Stimulated activated CD4-positive, alpha-beta T cell treated with anti-CD3 and anti-CD28 coated beads, Interleukin-1b, Interleukin-23, amount 100 ng/mL, for 1 hour (primary cell): ENCODE measurements at places on chromosomes 4 and X.

GRCh38 chr4:13844740-13845139, 217.2 kb upstream of the BOD1L1 start:
- no peak for DNase-seq

DNA sequence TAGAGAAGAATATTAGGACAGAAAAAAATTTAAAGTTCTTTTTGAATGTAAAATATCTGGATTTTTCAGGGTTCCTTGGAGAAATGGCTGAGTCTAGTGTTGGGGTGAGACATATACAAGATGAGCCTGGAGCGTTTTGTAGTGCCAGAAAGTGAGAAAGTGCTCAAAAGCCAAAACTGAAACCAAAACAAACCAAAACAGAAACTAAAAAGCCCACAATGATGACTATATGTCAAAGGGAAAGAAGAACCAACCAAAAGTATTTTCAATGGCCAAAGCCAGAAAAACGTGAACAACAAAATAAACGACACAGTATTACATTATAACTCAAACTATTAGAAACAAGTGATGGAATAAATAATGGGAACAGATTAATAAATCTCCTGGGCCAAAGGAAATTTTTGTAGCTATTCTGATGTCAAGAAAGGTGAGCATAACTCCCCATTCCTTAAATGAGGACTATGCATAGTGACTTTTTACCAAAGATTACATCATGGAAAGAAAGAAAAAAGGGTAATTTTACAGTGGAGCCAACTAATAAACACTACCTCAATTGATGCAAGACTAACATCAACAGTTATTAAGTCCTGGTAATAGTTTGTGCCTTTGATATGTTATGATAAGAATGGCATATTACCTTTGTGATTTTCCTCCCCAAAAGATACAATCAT, 1137.6 kb downstream of the C4orf33 start:
- no peak for DNase-seq

GRCh38 chr4:140851032-140851636, 94.9 kb upstream of the TBC1D9 start:
- no peak for DNase-seq

- no peak for DNase-seq
These were observed 19.7 kb downstream of the ANTXR2 start for GRCh38 chr4:80053140-80053910.

GRCh38 chr4:89119836-89120235, 8.5 kb downstream of the TIGD2 start:
- DNase-seq = no peak

- no peak for DNase-seq
These were observed 1.6 kb downstream of the APBB2 start for GRCh38 chr4:41212616-41213203.

DNA sequence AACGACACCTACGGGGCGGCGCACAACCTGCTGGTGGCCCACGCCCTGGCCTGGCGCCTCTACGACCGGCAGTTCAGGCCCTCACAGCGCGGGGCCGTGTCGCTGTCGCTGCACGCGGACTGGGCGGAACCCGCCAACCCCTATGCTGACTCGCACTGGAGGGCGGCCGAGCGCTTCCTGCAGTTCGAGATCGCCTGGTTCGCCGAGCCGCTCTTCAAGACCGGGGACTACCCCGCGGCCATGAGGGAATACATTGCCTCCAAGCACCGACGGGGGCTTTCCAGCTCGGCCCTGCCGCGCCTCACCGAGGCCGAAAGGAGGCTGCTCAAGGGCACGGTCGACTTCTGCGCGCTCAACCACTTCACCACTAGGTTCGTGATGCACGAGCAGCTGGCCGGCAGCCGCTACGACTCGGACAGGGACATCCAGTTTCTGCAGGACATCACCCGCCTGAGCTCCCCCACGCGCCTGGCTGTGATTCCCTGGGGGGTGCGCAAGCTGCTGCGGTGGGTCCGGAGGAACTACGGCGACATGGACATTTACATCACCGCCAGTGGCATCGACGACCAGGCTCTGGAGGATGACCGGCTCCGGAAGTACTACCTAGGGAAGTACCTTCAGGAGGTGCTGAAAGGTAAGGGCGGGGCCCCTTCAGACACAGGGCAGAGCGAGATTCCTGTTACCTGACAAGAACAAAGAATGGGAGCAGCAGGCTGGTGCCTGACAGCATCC, 11.7 kb downstream of the RPL9 start:
- DNase-seq = no peak

DNA sequence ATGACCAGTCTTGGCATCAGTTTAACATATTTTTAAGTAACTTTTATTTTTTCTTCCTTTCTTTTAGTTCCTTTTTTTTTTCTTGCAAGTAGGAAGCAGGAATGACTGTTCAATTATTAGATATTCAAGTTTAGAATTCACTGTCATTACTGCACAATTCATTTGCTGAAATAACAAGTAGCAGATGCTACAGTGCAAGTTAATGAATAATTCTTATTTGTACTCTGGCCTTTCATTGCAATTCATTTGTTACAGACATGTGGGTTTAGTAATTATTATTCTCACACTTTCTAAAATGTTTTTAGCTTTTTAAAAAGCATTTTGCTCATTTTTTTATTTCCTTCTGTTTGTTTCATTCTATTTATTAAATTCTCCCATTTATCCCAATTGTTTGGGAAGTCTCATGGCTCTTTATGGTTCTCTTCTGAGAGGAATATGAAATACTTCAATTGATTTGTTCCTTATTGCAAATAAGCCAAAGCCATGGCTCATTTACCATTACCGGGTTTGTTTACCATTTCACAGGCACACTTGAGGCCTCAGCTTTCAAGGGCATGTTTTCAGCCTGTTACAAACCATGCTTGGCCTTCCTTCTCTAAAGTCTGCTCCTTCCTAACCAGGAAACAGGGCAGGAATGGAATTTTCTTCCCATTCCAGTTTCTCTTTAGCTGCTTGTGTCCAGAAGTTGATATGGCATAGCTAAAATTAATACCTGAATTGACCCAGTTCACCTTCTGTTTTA, 4.6 kb upstream of the DCAF4L1 start:
- no peak for DNase-seq

GRCh38 chrX:8033175-8033574, 106.0 kb upstream of the PNPLA4 start:
- DNase-seq = no peak

- DNase-seq = no peak
These were observed 463.5 kb downstream of the NKX6-1 start for GRCh38 chr4:84035568-84035967.

DNA sequence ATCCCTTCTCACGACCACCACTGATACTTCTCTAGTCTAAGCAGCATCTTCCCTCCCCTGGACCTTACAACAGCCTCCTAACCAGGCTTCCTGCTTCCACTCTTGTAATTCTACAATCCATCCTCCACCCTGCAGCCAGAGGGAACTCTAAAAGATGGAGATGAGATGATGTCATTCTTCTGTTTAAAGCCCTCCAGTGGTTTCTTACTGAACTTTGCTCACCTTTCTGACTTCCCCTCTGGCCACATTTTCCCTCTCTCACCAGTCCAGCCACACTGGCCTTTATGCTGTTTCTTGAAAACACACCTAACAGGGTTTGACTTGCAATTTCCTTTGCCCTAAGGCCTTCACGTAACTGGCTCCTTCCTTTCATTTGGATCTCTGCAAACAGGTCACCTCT, 191.4 kb upstream of the NHS start:
- DNase-seq = no peak

- no peak for DNase-seq
These were observed 20.7 kb downstream of the ARHGAP24 start for GRCh38 chr4:85495621-85496020.

- DNase-seq = no peak
These were observed 139.0 kb downstream of the ADAMTS3 start for GRCh38 chr4:72430050-72430449.

DNA sequence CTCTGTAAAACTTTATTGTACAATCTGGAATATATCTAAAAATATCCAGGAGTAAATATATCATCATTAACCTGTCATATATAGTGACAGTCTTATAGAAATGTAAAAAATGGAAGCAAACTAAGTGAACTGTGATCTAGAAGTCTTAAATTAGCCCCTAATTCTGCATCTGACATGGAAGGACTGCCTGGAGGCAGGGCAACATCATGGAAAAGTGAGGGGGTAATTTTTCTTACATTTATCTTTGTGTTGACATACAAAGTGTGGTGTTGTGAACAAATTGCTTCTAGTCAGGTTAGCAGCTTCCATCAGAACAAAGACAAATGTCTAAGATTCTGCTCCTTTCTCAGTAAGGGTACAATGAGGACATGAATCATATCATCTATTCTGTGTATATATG, 186.3 kb downstream of the C4orf33 start:
- no peak for DNase-seq

GRCh38 chrX:10598540-10598939, 21.8 kb downstream of the MID1 start:
- DNase-seq = no peak

- no peak for DNase-seq
These were observed 62.5 kb downstream of the RGS12 start for GRCh38 chr4:3355266-3355748.

DNA sequence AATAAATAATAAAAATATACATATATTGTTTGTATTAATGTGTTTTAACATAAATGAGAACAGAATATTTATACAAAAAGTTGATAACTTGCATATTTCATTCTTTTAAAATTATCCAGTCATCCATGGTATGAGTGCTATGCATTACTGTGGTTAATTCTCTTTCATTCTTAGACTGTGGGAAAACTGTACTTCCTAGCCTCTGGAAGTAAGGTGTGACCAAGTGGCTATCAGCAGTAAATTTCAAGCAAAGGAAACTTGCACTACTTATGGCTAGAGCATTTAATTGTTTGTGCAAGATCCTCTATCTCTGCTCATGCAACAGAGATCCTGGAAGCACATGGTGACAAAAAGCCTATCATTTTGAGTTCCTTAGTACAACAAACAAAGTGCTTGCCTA, 1054.5 kb upstream of the PABPC4L start:
- DNase-seq = no peak

GRCh38 chr4:168710353-168710946, 213.6 kb downstream of the PALLD start:
- DNase-seq = no peak

DNA sequence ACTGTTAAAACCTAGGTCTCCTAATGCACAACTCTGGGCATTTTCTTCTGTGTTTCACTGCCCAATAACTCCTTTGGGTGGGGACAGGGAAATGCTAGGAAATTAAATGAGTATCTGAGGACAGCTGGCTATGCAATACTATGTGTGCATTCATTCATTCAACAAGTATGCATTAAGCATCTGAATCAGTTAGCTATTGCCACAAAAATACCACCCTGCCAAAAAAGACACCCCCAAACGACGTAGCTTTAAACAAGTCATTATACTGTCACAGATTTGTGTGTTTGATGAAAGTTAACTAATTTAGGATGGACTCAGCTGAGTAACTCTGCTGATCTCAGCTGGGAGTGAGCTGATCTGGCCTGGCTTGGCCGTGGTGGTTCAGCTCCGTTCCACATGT, 29.8 kb upstream of the PTCHD1 start:
- DNase-seq = no peak

DNA sequence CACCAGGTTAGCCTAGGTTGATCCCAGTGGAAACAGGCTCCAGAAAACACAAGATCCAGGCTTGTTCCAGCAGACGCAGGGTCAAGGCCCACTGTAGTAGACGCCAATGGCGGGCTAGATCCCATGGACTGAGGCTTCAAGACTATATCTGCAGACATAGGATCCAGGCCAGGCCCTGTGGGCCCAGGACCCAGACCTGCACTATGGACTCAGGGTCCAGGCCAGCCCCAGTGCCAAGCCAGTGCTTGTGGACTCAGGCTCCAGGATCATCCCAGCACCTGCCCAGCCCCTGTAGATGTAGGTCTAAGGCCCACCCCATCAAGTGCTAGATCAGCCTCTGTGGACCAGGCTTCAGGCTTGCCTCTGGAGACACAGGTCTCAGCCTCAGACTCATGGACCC, 300.9 kb downstream of the CHIC1 start:
- DNase-seq = no peak
